ENCODE measurements at places on chromosomes 12 and 14.
A peak's percentile ranks its signal among the peaks of the same experiment; 100 is the strongest.

- no peaks in the 10 kb centered on the region for H3K36me3 ChIP-seq
- H3K4me3 ChIP-seq: no peak overlapping the region
- H3K27me3 ChIP-seq: no peaks in the 10 kb centered on the region
- DNase-seq: no peak
- peaks cover 22% of the 10 kb centered on the region for H3K4me1 ChIP-seq
Observed at GRCh38 chr12:53176750-53177149, 3.8 kb upstream of the ZNF740 start.

GRCh38 chr12:18676996-18677588 is 60.7 kb downstream of the PLCZ1 start:
- no peak for DNase-seq
- H3K27me3 ChIP-seq: no peaks in the 10 kb centered on the region
- H3K4me3 ChIP-seq: no peak overlapping the region
- no peak overlapping the region for H3K27ac ChIP-seq
- no peaks in the 10 kb centered on the region for H3K36me3 ChIP-seq
- H3K4me1 ChIP-seq: no peaks in the 10 kb centered on the region

- no peak overlapping the region for H3K27ac ChIP-seq
- no peaks in the 10 kb centered on the region for H3K27me3 ChIP-seq
- H3K4me1 ChIP-seq: no peaks in the 10 kb centered on the region
- no peak for DNase-seq
Observed at GRCh38 chr14:98198385-98198784, 1073.6 kb downstream of the BCL11B start.

DNA sequence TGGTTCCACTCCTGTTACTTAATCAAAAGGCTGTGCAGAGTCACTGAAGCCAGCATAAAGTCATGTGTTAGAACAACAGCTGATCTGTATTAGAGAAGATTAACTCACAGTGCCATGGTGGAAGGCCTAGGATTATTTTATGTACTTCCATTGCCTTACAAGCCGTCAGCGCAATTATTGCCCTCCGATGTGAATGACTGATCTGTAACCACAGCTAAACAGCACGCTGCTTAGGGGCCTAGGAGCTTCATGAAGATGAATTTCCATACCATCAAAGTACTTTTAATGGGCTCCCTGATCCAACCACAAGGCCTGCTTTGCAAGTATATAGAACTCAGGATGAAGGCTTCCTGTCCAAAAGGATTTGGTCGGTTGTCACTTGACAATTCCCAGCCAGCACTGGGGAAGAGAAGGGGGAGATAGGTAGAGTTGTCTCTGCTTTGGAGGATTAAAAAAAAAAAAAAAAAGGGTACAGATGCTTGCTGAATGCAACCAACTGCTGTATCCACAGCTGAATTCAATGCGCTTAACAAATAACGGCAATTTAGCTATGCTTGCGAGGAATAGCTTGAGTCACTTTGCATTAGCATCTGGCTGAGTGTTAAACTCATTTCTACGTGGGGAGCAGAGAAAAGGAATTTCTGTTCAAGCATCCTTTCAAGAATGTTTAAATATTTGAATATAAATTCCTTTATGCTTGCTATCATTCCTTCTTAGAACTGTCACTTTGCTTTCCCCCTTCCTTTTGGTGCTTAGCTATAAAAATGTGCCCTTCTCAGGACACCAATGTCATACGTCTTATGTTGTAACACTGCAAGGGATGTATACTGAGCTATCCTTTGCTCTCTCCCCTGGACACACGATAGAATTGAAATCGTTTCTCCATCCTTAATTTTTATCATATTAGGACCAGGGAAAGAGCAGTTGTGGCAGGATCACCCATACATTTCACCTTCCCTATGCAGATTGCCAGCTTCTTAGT is 387.8 kb downstream of the SOX5 start:
- no peaks in the 10 kb centered on the region for H3K36me3 ChIP-seq
- H3K4me3 ChIP-seq: no peak overlapping the region
- H3K27ac ChIP-seq: no peak overlapping the region

- no peaks in the 10 kb centered on the region for H3K4me1 ChIP-seq
- H3K27ac ChIP-seq: no peak overlapping the region
- no peak for DNase-seq
- no peak overlapping the region for H3K4me3 ChIP-seq
- H3K36me3 ChIP-seq: peaks cover 22% of the 10 kb centered on the region
Observed at GRCh38 chr12:112239020-112239419, 113.7 kb downstream of the TRAFD1 start.

DNA sequence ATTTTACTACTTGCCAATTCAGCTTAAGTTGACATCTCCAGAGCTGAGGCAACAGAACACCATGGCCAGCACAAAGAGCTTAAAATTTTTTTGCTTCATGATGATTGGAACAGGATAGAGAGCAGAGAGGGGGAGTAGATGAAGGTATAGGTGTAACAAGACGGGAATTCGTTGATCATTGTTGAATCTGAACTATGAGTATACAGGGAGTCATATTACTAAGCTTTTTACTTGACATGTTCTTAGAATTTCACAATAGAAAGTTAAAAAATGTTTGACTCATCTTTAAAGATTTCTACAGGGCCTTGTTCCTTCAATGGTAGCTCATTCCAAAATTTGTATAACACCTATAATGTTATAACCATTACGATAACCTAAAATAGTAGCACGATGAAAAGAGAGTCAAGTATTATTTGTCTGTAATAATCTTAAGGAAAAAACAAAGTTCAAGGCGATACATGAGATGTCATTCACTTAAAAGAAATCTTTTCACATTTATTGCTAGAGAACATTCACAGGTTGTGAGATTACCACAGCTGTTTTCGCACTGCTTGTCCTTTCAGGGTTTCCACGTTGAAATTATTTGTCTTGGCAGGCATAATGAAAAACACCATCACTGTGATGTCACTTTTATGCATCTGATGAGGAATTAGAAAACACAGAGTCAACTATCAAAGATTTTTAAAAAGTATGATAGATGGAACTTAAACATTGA is 33.9 kb downstream of the SPX start:
- DNase-seq: no peak
- no peak overlapping the region for H3K4me3 ChIP-seq
- H3K36me3 ChIP-seq: no peaks in the 10 kb centered on the region
- no peaks in the 10 kb centered on the region for H3K27me3 ChIP-seq
- H3K27ac ChIP-seq: no peak overlapping the region
- H3K4me1 ChIP-seq: no peaks in the 10 kb centered on the region

GRCh38 chr14:69719501-69719951 is 47.4 kb upstream of the SRSF5 start:
- DNase-seq: no peak
- H3K27me3 ChIP-seq: no peaks in the 10 kb centered on the region
- no peak overlapping the region for H3K27ac ChIP-seq
- H3K4me1 ChIP-seq: no peaks in the 10 kb centered on the region
- H3K36me3 ChIP-seq: no peaks in the 10 kb centered on the region
- no peak overlapping the region for H3K4me3 ChIP-seq

DNA sequence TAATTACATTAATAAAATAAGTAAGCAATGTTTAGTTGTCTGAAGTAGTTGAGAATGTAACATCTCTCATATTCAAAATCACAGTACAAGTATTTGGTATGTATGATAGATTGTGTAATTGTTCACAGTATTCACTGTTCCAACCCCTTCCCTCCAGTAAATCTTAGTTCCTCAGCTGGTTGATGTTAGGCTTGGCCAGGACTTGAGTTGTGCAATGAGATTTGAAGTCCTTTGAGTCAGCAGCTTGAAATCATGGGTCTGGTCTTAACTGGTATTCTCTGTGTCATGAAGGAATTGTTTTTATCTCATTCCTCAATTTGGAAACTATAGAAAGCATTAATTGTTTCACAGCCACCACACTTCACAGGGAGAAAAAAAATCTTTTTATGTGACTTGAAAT is 477.1 kb downstream of the FSCB start:
- DNase-seq: no peak
- H3K4me1 ChIP-seq: no peaks in the 10 kb centered on the region
- H3K27me3 ChIP-seq: no peaks in the 10 kb centered on the region
- H3K36me3 ChIP-seq: no peaks in the 10 kb centered on the region
- no peak overlapping the region for H3K4me3 ChIP-seq
- no peak overlapping the region for H3K27ac ChIP-seq

GRCh38 chr12:12686925-12687324 is 9.1 kb downstream of the GPR19 start:
- no peaks in the 10 kb centered on the region for H3K27me3 ChIP-seq
- no peak overlapping the region for H3K4me3 ChIP-seq
- no peaks in the 10 kb centered on the region for H3K4me1 ChIP-seq
- no peaks in the 10 kb centered on the region for H3K36me3 ChIP-seq
- DNase-seq: no peak
- H3K27ac ChIP-seq: no peak overlapping the region

GRCh38 chr14:68692216-68692615 is 100.7 kb downstream of the ZFP36L1 start:
- H3K4me1 ChIP-seq: no peaks in the 10 kb centered on the region
- H3K27me3 ChIP-seq: no peaks in the 10 kb centered on the region

- H3K27me3 ChIP-seq: no peaks in the 10 kb centered on the region
- H3K36me3 ChIP-seq: no peaks in the 10 kb centered on the region
- H3K4me1 ChIP-seq: no peaks in the 10 kb centered on the region
- no peak overlapping the region for H3K27ac ChIP-seq
- no peak overlapping the region for H3K4me3 ChIP-seq
- DNase-seq: no peak
Observed at GRCh38 chr14:71728386-71728785, 203.8 kb upstream of the RGS6 start.

- no peak for DNase-seq
- H3K27ac ChIP-seq: no peak overlapping the region
- H3K4me3 ChIP-seq: no peak overlapping the region
- H3K36me3 ChIP-seq: no peaks in the 10 kb centered on the region
Observed at GRCh38 chr12:54412786-54413185, 6.3 kb downstream of the ITGA5 start.

DNA sequence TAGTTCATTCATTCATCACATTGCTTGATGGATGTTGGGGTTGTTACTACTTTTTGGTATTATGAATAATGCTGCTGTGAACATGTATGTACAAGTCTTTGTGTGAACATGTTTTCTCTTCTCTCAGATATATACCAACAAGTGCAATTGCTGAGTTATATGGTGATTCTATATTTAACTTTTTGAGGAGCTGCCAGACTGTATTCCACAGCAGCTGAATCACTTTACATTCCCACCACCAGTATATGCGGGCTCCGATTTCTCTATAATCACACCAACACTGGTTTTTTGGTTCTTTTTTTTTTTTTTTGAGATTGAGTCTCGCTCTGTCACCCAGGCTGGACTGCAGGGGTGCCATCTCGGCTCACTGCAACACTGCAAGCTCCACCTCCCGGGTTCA is 22.2 kb upstream of the PLEKHG6 start:
- H3K27ac ChIP-seq: no peak overlapping the region
- no peaks in the 10 kb centered on the region for H3K36me3 ChIP-seq
- no peaks in the 10 kb centered on the region for H3K27me3 ChIP-seq
- H3K4me3 ChIP-seq: no peak overlapping the region

- no peaks in the 10 kb centered on the region for H3K4me1 ChIP-seq
- no peak overlapping the region for H3K27ac ChIP-seq
- no peaks in the 10 kb centered on the region for H3K27me3 ChIP-seq
Observed at GRCh38 chr12:12228402-12228801, 38.4 kb downstream of the LRP6 start.

- no peaks in the 10 kb centered on the region for H3K4me1 ChIP-seq
- H3K27ac ChIP-seq: no peak overlapping the region
- no peaks in the 10 kb centered on the region for H3K36me3 ChIP-seq
- no peaks in the 10 kb centered on the region for H3K27me3 ChIP-seq
- no peak for DNase-seq
Observed at GRCh38 chr14:69670093-69670492, 58.7 kb downstream of the SUSD6 start.

DNA sequence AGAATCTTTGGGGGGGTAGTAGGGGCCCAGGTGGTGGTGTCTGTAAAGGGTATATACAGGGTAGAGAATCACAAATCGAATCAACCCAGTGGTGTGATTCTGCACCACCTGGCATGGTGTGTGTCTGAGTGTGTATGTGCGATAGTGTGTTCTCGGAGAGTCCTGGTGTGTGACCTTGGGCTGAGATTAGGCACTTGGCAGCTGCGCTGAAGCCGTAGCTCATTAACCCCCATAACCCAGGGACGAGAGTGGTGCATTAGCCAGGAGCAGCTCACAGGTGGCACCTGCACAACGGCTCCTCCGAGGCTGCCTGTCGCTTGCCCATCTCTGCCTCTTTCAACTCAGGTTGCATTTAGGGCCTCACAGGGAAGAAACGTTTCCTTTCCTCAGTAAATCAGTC is 15.6 kb upstream of the TESC start:
- no peak overlapping the region for H3K27ac ChIP-seq
- H3K36me3 ChIP-seq: no peaks in the 10 kb centered on the region
- H3K4me3 ChIP-seq: no peak overlapping the region

GRCh38 chr14:68942296-68943035 is 36.6 kb downstream of the ACTN1 start:
- no peaks in the 10 kb centered on the region for H3K36me3 ChIP-seq
- peaks cover 92% of the 10 kb centered on the region for H3K4me1 ChIP-seq
- no peak overlapping the region for H3K4me3 ChIP-seq

DNA sequence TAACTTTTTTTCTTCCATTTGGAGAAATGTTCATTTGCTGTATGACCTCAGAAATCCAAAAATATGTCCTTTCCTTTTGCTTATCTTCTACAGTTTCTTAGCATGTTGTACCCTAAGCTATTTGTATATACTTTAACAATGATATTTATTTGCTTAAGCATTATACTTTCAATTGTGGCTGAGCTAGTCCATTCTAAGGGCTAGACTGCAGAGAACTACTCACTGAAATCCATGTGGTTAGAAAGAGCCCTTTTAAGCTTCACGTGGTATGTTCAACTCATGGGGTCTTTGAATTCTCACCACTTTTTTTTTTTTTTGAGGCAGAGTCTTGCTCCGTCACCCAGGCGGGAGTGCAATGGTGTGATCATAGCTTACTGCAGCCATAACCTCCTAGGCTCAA is 122.5 kb downstream of the HMGA2 start:
- peaks cover 84% of the 10 kb centered on the region for H3K4me1 ChIP-seq
- peak overlapping the region; percentile 96 for H3K27ac ChIP-seq
- no peak overlapping the region for H3K4me3 ChIP-seq
- H3K27me3 ChIP-seq: no peaks in the 10 kb centered on the region

DNA sequence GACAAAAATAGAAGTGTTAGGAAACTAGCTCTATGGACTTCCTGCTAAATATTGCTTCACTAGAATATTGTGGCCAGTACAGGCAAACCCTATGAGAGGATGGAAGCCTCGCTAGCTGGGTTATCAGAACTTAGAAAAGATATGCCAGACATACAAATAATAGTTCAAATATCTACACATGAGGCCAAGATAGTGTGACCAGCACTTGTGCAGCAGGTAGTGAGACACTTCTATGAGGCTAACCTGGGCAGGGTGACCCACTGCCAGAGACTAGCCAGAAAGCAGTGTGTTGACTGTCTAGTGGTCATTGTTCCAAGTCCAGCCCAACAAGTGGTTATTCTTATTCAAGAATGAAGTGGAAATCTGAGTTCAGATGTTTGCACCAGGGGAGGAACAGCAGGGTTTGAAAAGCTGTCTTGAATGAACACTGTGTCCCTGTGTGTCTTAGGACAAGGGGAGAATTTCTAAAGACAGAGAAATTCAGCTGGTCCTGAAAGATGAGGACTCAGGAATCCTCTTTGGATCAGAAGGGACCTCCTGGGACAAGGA is 16.3 kb downstream of the TSPAN8 start:
- no peaks in the 10 kb centered on the region for H3K27me3 ChIP-seq
- no peaks in the 10 kb centered on the region for H3K4me1 ChIP-seq
- H3K4me3 ChIP-seq: no peak overlapping the region
- no peak overlapping the region for H3K27ac ChIP-seq
- no peak for DNase-seq

GRCh38 chr12:64450711-64451486 is 1.0 kb upstream of the TBK1 start:
- H3K27me3 ChIP-seq: no peaks in the 10 kb centered on the region
- peaks cover 30% of the 10 kb centered on the region for H3K36me3 ChIP-seq

GRCh38 chr14:77219591-77219990 is 38.0 kb downstream of the TMEM63C start:
- H3K4me1 ChIP-seq: 0 out of 2 replicates have a peak, but pooled peaks cover 2% of the 10 kb centered on the region
- H3K27ac ChIP-seq: no peak overlapping the region
- H3K36me3 ChIP-seq: no peaks in the 10 kb centered on the region
- H3K4me3 ChIP-seq: no peak overlapping the region
- H3K27me3 ChIP-seq: no peaks in the 10 kb centered on the region
- DNase-seq: no peak

All from Panc1 (cell line).